ENCODE measurements at places on chromosomes 2 and 18. TPM values are rescaled to one million over a fixed set of nuclear protein-coding genes. Genes with fewer than 3 reads are reported as not detected.

The LRP1B gene
- total RNA-seq = 0.11 TPM

The AKAIN1 gene
- not detected for total RNA-seq

- DNase-seq = peak; percentile 22
Measured at GRCh38 chr2:39379643-39380524, 57.2 kb downstream of the MAP4K3 start.

DNA sequence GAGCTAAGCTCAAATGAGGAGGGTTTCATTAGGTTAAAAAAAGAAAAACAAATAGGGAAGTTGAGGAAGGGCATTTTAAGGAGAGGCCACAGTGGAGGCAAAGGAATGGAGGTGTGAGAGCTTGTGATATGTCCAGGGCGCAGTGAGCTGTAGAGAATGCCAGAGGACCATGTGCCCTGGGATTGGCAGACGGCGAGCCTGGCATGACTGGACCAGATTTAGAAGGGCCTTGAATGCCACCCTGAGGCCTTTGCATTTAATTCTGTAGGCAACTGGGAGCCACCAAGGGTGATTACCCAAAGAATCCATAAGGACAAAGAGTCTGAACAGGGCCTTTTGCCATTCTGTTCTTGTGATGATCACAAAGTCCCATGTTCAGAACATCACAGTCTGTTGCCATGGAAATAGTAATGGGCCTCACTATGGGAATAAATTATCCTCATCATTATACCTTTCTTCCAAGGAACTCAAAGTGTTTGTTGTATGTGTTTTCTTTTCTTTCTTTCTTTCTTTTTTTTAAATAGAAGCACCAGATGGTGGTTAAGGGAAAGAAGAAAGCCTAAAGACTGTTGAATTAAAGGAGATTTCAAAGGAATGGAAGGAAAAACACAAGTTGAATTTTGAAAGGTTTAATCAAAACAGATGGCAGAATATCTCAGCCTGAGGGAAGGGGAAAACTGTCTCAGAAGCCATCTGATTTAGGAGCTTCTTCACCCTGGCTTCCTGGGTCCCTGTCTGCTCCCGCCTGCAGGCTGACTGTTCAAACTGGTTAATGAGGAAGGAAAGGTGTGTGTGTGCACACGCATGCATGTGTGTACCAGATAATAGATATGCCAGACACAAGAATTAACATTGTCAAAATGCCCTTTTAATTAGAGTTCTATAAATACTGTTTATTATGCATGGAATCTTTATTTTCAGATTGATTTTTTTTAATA, 31.6 kb upstream of the NCOA1 start:
- DNase-seq = no peak

The SPATS2L gene
- 103 TPM for total RNA-seq

DNA sequence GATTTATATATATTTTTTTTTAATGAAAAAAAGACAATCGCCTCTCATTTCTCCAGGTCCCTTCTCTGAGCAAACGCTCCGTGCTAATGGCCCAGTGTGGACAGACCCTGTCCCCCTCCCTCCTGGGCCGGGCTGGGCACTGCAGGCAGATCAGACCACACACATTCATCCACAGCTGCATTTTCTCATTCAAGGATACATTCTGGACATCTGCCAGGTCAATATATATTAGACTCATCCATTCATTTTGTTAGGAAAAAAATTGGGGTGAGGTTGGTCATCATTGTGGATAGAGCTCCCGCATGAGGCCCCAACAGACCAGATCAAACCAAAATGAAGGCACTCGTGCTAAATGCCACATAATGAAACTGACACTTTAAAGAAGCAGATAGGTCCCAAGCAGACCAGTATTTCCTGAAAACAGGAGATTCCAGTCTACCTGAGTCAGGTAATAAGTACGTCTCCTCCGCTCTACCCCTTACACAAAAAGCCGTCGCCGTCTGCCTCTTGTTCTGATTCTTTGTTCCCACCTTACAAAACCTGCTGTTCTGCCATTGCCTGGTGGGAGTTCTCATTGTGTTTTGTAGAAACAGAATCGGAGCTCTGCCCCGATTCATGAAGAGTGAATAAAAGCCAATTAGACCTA, 15.4 kb upstream of the OTOS start:
- no peak for DNase-seq

GRCh38 chr2:230318190-230319121, 8.5 kb upstream of the SP140L start:
- no peak for DNase-seq

The CLHC1 gene
- 10.6 TPM for total RNA-seq

DNA sequence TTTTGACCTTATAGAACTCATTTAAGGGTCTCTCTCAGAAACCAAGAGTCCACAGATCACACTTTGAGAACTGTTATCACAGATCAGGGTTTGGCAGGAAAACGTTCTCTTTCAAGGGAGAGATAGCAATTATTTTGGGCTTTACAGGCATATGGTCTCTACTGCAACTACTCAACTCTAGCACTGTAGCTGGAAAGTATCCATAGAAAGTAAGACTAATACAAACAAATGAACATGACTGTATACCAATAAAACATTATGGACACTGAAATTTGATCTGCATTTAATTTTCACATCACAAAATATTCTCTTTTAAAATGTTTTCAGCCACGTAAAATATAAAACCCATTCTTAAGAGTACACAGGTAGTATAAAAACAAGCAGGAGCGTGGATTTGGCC, 100.5 kb downstream of the TRIP12 start:
- DNase-seq = no peak

DNA sequence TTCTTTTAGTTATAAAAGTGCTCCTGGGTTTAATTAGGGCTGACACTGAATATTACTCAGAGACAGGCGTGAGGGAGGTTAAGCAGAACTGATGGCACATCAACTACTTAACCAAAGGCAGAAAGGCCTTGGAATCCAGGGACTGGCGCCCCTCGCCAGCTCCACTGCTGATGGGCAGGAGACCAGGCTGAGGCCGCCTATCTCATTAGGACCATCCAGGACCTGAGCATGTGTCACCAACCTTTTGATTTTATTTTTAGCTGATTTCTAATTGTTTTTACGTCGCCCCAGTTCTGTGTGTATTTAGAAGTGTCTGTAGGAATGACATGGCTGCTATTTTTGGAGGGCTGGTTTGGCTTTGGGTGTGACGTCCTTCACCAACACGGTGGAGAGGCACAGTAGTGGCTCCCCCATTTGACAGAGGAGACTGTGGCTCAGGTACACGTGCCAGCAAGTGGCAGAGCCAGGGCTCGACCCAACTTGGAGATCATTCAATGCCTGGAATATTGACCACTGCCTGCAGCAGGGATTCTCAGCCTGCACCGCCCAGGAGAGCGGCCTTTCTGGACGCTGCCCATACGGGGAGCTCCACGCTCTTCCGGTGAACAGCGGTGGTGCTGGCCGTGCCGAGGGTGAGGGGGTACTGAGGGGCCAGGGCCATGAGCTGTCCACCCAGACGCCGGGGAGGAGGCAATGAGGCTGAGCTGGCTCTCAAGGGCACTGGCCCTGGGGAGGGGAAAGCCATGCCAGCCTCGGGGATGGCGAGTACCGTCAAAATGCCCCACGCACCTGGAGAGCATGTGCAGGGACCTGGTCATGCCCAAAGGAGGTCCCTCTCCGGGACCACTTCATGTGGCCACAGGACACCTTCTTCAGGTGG, 205.7 kb downstream of the ASB1 start:
- DNase-seq = no peak

- no peak for DNase-seq
Measured at GRCh38 chr2:239580199-239580527, 179.3 kb upstream of the HDAC4 start.

The PPP1R1C gene
- total RNA-seq = 16.5 TPM

- no peak for DNase-seq
Measured at GRCh38 chr2:25387876-25388449, 46.2 kb upstream of the DNMT3A start.

The DNPEP gene
- 81.3 TPM for total RNA-seq

All from heart left ventricle (tissue), 16 donors.